ENCODE measurements at places on chromosomes 1 and 21.

- no peak for DNase-seq
These were observed 18.4 kb upstream of the SPATC1L start for GRCh38 chr21:46202592-46203202.

- no peak for DNase-seq
These were observed 86.4 kb upstream of the IGSF21 start for GRCh38 chr1:18021242-18021641.

DNA sequence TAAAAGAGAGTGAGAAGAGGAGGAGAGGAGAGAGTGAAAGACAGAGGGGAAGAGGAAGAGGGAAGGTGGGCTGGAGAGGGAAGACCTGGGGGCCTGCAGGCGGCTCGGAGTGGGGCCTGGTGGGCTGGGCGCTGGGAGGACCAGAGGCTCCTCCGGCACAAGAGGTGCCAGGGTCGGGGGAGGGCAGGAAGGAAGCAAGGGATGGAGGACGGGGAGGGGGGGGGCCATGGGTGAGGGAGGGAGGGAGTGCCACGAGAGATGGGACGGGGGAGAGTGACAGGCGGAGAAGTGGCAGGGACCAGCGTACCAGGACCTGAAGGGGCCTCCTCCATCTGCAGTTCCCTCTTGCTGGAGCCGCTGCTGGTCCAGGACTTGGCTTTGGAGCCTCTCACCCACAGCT is 87.7 kb downstream of the CASZ1 start:
- no peak for DNase-seq

DNA sequence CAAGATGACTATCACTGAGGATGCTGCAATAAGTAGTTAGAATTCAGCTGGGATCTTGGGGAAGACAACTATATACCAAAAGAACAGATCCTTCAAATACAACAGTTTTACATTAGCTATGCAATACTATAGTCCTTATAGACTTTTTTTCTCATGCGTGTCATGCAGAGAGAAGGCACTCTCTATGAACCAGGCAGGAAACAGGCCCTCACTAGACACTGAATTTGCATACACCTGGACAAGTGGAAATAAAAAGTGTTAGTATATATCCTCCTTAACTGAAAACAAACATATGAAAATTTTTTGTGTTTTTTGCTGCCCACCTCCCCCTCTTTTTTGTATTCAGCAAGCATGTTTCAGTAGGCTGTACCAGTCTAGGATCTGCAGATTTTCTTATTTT is 29.9 kb downstream of the TMCO1 start:
- no peak for DNase-seq

DNA sequence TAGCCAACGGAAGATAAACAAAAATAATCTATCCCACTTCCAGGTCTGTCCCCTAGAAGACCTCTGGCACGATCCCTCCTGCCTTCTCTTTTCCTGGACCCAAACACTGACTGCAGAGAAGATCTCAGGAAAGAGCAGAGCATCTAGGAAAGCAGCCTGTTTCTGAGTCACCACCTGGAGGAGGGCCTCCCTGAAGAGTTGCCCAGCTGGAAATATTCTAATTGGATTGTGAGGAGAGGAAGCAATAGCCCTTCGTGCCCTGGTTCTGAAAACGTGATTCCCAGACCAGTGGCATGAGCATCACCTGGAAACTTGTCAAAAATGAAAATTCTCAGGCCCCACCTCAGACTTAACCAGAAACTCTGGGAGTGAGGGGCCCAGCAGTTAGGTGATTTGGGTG is 411.1 kb downstream of the SETD4 start:
- DNase-seq = no peak

DNA sequence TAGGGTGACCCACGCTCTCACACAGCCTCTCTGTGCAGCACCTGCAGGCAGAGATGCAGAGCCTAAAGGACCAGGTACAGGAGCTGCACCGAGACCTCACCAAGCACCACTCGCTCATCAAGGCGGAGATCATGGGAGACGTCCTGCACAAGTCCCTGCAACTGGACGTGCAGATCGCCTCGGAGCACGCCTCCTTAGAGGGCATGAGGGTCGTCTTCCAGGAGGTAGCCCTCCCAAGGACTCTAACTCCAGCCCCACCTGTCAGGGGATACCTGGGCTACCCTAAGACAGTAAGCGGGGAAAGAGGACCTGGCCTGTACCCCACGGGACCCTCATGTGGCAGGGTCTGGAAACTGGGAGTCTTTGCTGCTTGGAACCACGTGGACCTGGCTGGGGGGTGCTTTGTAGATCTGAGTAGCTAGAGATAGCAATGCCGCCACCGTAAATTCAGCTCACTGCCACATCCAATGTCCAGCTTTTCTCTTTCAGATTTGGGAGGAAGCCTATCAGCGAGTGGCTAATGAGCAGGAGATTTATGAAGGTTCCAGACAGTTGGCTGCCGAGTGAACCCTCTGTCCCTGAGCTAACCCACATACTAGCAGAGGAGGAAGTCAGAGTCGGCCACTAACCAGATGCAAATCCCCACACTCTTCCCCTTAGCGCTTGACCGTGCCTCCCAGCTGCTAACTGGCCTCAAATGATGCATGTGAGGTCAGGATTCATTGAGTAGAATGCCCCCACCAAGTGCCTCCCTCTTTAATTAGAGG is 6.5 kb downstream of the RNF207 start:
- DNase-seq = no peak

DNA sequence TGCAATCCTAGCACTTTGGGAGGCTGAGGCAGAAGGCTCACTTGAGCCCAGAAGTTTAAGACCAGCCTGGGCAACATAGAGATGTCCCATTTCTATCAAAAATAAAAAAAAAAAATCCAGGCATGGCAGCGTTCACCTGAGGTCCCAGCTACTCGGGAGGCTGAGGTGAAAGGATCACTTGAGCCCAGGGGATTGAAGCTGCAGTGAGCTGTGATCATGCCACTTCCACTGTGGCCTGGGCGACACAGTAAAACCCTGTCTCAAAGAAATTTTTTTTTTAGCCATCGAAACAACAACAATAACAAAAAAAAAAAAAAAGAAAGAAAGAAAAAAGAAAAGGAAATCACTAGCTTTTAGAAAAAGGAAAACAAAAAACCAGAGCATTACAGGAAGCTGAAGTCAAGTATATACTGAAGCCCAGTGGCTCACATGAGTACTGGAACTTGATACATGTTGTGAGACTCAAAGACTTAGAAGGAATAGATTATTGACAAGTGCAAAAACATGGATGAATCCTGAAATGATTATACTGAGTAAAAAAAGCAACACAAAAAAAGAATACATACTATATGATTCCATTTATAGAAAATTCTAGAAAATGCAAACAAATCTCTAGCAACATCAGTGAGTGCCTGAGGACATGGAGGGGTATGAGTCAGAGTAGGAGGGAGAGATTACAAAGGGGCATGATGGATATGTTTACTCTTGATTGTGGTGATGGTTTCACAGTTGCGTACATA is 6.1 kb upstream of the RABGAP1L start:
- DNase-seq = no peak

DNA sequence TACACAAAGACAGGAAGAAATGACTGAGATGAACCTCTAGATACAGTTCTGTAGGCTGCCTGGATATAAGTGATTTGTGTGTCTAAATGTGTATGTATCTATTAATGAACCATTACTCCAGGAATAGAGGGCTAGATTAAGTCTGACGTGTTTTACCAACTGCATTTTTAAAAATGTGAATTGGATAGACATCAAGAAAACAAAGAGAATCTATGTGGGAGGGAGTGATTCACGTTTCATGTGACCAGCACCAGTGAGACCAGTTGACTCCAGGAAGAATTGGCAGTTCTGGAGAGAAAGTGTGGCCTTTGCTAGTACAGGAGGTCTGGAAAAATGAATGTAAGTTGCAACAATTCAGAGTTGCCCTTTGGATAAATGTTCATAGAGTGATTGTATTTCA is 53.4 kb upstream of the RGS21 start:
- DNase-seq = no peak

- DNase-seq = no peak
These were observed 114.3 kb upstream of the GPR52 start for GRCh38 chr1:174333437-174333836.

DNA sequence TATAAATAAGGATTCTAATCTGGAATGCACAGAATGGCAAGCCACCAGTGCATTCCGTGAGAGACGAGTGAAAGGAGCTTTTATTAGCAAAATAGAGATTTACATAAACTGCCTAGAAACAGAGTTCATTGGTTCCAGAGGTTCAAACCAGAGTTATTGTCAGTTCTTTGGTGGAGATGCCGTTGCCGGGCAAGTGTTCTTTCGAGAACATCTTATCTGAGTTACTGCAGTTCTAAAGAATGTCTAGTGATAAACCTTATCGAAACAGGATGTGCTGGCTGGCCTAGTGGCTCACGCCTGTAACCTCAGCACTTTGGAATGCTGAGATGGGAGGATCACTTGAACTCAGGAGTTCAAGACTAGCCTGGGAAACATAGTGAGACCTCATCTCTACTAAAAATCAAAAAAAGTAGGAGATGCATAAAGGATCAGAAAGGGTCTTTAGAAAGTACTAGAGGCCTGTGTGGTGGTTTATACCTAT is 19.9 kb upstream of the EVI5 start:
- DNase-seq = peak; percentile 80

DNA sequence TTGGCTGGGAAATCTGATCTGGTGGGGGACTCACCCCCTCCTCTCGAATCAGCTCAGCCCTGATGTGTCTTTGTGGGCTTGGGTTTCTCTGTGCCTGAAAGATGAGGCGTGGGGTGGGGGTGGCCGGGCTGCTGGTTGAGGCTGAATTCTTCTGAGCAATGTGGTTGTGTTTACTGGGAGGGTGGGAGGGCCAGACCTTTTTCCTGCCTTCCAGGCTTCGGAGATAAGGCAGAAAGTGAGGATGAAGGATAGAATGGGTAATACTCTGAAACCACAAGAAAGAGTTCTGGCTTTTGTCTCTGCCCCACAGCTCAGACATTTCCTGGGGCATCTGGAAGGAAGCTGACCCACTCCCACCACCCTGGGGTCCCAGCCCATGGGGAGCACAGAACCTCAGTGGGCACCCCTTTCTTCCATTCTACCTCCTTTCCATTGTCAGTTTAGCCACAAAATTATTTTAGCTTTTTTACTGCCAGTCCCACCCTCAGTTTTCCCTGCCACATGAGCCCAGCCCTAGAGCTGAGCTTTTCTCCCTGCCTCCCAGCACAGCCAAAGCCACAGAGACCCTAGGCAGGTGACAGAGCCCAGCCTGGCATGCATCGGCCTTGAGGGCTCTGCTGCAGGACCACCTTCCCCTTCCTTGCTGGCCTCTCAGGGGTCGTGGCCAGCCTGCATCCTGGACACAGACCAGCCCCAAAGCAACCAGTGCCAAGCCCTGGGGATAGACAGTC is 11.2 kb downstream of the ALX3 start:
- DNase-seq = no peak

DNA sequence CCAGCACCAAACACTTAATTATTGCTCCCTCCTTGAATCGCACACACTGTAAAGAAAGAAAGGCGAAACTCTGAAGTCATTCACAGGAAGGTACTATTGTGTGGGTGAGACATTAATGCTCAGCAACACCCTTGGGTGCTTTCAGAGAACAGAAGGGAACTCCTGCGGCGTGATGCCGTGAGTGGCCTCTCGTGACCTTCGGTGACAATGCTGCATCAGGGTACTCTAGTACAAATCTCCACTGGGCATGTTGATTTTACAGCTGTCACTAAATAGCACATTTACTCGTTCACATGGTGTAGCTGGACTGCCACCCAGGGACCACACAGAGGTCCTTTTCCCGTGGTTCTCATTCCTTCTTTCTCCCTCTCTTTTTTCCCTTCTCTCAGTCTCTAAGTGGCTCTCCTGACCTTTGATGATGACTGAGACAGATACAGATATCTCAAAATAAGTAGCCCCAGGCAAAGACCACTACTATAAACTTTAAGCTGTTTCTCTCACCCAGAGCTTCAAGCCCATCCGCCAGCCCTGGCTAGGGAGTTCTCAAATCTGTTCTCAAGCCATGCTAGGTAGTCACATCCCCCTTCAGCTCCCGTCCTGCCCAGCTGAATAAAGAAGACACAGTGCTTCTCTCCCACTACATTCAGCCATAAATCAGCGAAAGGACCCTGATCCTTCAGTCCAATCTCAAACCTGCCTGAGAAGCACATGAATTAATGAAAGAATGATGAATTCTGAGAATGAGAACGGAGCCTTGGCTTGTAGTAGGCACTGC is 223.4 kb upstream of the FMN2 start:
- DNase-seq = no peak

- no peak for DNase-seq
These were observed 253.6 kb upstream of the IRF2BP2 start for GRCh38 chr1:234863551-234863971.

- DNase-seq = no peak
These were observed 15.6 kb upstream of the RAP1A start for GRCh38 chr1:111603979-111604378.

DNA sequence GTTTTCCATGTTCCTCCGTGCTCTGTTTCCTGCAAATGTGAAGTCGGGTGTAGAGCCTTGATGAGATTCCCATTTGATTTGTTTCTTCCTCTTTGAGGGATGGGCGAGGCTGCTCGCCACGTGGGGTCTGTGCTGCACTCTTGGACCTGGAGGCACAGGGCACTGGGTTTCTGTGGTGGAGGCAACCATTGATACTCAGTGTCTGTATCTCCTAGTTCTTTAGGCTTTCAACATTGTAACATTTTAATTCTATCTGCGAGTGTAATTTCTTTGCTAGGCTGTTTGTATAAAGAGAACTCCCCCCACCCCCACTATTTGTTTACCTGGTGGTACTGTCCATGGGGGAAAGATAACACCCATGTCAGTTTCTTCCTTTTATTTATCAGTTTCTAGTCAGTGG is 52.3 kb downstream of the GALNT2 start:
- DNase-seq = no peak

GRCh38 chr1:217238945-217239344 is 391.9 kb downstream of the GPATCH2 start:
- DNase-seq = no peak

- DNase-seq = peak; percentile 42
These were observed 73.1 kb upstream of the GJB5 start for GRCh38 chr1:34681480-34682451.

DNA sequence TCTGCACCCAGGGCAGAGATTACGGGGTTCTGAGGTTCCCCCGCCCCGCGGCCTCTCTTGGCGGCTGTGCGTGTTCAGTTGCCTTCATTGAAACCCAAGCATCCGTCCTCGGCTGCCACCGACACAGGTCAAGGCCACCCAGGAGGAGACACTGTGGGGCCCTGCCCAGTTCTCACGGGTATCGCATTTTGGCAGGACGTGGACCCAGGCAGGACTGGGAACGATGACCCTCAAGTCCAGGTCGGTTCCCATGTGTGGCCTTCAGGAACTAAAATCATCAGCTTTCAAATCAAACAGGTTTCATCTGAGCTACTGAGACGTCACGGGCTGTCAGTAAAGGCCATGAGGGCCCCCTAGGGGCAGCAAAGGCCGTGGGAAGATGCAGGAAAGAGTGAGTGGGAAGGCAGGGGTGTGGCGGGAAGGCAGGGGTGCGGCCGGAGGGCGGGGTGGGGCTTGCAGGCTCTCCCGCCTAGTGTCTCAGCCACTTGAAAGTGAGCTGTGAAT is 7.0 kb upstream of the C1orf174 start:
- DNase-seq = no peak

DNA sequence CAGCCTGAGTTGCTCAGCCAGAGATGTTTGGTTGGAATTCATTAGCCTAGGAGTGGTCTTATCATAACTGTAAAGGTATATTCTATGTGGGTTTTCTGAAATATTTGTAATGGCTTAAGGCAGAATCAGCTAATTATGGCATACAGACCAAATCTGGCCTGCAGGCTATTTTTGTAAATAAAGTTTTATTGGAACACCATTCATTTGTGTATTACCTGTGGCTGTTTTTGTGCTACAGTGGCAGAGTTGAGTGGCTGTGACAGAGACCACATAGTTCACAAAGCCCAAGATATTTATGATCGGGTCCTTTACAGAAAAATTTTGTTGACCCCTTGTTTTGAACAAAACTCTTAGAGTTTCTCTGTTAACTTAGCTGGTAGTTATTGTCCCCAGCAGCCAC is 7.4 kb upstream of the DDOST start:
- no peak for DNase-seq

- no peak for DNase-seq
These were observed 9.4 kb upstream of the GPR161 start for GRCh38 chr1:168146160-168146539.
